A549 (cell line): ENCODE measurements at places on chromosomes 4 and X.
A peak's percentile ranks its signal among the peaks of the same experiment; 100 is the strongest.

DNA sequence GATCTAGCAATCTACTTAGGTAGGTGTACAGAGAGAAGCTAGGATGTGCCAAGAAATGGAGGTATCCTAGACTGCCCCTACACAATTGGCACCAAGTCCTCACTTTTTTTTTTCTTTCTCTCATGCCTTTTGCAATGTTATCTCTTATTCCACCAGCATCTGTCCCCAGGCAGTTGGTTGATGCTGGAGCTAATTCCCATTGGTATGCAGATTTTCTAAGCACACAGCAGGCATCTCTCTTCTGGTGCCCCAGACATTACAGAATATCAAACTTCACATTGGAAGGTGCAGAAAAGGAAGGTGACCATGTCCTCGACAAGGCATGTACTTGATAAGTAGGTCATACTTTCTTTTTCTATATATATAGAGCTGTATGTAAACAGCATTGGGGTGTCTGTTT, 21.6 kb downstream of the LUZP4 start:
- DNase-seq: no peak

DNA sequence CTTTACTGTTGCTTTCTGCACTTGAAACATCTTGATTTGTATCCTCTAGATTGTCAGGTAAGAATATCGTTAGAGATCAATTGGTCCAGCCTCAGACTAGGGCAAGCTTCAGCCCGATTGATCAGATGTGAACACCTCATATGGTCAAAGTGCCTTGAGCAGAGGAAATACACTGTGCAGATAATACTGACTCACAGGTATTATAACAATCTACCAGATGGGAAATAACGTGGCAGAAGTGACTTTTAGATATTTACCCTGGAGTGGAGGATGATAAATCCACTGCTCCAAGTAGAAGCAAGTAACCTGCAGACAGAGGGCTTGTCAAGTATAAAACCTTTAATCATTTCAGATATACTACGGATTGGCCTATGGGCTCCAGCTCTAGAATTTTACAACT, 17.9 kb downstream of the VEGFC start:
- no peak for DNase-seq

GRCh38 chrX:129980001-129980401, 2.4 kb upstream of the BCORL1 start:
- DNase-seq: no peak

GRCh38 chr4:102525097-102525496, 23.9 kb downstream of the NFKB1 start:
- DNase-seq: no peak

DNA sequence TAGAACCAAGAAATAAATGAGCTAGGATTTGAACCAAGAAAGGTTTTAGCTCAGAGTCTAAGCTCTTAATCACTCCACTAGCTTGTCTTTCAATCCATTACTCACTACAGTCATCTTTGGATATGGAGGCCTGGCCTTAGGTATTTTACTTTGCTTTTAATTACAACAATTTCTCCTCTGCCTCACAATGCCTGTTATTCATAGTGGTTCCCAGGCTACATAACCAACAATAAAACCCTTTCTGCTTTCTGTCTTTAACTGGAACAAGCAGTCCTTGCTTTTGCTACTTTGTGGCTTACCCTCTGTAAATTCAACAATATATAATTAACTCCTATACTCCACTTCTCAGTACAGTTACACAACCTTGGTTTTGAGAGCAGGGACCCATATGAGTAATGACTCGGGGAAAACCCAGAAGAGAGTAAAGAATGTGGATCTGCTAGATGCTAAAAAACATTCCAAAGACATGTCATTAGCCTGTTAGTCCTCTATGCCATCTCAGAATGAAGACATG, 94.7 kb upstream of the NAP1L5 start:
- DNase-seq: peak; percentile 9

GRCh38 chr4:10701161-10701560, 16.6 kb upstream of the CLNK start:
- DNase-seq: no peak

GRCh38 chr4:164109503-164109902, 615.0 kb downstream of the TMA16 start:
- DNase-seq: no peak

DNA sequence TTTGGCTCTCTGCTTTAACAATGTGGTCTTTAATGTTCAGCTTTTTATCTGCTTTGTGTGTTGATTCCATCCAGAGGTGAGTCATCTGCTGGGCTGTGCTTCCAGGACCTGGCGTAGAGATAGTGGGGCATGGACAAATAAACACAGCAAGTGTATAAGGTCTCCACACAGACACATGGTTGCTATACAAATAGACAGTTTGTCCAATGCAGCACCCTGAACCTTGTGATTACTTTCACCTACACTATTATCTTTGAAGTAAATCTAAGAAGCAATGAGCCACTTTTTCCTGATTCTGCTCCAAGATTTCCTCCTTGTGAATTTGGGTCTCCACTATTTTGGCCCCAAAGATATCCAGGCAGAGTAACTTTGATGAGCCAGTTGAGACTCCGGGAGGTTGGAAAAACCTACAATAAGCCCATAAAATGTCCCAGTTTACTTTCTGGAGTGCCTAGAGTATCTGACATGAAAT, 12.1 kb downstream of the PPARGC1A start:
- no peak for DNase-seq

- no peak for DNase-seq
Measured at GRCh38 chr4:120830204-120830603, 92.3 kb downstream of the PRDM5 start.

GRCh38 chrX:11992271-11992670, 146.0 kb upstream of the FRMPD4 start:
- DNase-seq: no peak

DNA sequence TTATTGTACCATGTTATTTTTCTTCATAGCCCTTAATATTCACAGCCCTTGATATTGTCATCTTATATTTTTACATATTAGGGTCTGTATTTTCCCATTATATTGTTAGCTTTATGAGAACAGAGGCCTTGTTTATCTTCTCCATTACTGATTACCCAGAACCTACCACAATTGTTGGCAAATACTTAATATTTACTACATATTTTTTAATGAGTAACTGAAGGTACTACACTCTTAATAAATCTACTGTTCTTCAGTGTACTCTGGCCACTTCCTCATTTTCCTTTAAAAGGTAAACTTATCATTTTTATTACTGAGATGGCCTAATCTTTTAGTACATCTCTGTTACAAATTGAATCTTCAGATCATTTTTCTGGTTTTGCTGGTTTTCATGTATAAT, 133.5 kb downstream of the COL4A5 start:
- no peak for DNase-seq

GRCh38 chr4:92091335-92091734, 212.4 kb upstream of the GRID2 start:
- no peak for DNase-seq

DNA sequence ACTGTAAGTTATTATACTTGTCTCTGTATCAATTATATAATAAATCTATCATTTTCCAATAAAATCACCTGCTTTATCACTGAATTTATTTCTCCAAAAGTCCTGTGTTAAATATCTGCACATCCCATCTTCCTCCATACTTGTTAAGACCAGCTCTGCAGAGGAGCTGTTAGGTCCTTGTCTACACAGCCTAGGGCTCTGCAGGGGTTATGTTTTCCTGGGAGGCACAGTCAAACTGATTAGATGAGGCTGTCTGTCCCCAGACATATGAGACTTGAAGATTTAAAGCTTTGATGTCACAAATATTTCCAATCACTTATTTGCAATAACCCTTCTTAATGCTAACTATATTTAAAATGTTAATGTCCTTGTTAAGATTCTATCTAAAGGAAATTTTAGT, 446.8 kb downstream of the TRAM1L1 start:
- DNase-seq: no peak

GRCh38 chr4:82989575-82990429, 20.8 kb downstream of the LIN54 start:
- DNase-seq: no peak

- DNase-seq: no peak
Measured at GRCh38 chr4:52250154-52250553, 199.1 kb downstream of the SPATA18 start.

DNA sequence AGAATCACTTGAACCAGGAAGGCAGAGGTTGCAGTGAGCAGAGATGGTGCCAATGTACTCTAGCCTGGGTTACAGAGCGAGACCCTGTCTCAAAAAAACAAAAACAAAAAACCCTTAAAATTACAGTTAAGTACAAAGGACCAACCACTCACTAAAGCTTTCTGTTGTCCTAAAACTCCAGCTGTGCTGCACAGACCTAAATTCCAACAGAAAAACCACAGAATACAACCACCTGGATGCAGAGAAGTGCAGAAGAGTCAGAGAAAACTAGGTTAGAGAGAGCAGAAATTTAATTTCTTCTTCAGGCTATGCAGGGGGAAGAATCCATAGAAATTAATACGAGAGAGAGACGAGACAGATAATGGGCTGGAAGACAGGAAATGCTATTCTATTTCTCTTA, 376.8 kb upstream of the CXorf51A start:
- no peak for DNase-seq

GRCh38 chr4:8050555-8051206, 107.9 kb downstream of the ABLIM2 start:
- no peak for DNase-seq

DNA sequence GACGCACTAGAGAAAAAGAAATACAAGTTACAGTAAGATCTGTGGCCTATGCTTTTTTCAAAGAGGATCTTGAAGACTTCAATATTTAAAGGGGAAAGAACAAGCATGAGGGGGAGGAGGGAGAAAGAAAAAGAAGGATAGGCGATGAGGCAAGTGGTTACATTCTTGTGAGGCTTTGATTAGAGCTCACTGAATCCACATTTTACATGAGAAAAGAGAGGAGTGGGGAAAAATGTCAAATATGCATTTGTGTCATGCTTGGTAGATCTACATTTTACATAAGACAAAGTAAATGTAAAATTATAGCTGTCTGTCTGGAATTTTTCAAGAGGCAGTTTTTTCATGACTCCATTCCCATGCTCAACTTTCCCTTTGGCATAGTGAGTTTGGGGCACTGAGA, 965.9 kb downstream of the FSTL5 start:
- no peak for DNase-seq

- DNase-seq: no peak
Measured at GRCh38 chrX:138928737-138929459, 217.4 kb upstream of the FGF13 start.

DNA sequence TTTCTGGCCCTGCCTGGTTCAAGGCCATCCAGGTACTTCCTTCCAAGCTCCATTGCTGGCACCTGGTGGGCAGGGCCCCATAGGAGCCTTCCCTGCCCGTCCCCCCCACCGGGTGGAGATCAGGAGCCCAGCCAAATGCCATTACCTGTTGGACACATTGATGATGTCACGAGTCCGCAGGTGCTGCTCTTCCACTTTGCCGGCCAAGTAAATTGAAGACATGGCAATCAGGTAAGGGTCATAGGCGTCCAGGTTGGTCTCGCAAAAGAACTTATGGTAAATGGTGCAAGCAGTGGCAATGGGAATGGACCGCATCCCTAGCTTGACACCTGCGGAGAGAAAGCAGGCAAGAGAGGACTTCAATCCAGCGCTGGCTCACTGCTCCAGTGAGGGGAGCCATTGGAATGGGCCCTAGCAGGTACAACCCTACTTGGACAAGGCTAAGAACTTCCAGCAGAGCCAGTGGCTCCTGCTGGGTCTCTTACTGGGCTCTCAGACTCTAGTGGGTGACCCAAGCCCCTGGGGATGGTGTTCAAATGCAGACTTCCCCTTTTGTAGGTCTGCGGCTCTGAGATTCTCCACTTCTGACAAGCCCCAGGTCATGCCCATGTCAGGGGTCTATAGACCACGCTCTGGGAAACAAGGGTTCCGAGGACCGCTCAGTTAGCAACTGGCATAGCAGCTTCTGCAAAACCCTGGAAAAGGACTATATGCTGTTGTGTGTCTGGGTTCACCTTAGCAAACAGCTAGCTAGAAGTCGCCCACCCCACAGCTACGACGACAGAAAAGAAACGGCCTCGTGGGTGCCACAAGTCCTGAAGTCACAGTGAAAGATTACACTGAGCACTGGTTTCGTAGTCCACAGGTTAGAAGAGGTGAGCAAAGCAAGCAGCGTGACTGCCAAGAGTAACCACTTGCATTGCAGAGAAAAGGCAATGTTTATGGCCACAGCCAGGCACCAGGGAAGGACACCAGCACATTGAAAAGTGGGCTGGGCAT, 2.8 kb downstream of the CCNQ start:
- DNase-seq: no peak

DNA sequence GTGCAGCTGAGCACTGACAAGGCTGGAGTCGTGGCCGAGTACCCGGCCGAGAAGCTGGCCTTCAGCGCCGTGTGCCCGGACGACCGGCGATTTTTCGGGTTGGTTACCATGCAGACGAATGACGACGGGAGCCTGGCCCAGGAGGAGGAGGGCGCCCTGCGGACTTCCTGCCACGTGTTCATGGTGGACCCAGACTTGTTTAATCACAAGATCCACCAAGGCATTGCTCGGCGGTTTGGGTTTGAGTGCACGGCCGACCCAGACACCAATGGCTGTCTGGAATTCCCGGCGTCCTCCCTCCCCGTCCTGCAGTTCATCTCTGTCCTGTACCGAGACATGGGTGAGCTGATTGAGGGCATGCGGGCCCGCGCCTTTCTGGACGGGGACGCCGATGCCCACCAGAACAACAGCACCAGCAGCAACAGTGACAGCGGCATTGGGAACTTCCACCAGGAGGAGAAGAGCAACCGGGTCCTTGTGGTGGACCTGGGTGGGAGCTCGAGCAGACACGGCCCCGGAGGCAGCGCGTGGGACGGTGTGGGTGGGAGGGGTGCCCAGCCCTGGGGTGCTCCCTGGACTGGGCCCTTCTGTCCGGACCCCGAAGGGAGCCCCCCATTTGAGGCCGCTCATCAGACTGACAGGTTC, 24.3 kb downstream of the RGS12 start:
- DNase-seq: no peak

DNA sequence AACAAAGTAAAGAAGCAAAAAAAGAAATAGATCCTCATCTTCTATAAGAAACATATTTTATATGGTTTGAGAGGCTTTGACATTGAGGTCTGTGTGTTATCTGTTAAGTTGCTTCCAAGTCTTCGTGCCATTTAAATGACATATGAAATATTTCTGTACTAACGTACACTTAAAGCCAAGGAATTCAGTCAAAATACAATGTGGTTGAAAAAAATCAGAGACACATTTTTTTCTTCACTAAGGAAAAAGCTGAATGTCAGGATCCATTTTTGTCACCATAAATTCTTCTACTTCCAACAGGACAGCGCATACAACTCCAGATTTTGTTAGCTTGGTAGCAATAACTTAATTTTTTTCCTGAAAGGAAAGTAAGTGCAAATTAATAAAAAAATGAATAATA, 168.5 kb downstream of the FAT4 start:
- DNase-seq: no peak
